RWPE1 (cell line): ENCODE measurements at places on chromosomes 2 and 18.

- DNase-seq = no peak
Measured at GRCh38 chr2:3418766-3419404, 39.4 kb downstream of the TRAPPC12 start.

DNA sequence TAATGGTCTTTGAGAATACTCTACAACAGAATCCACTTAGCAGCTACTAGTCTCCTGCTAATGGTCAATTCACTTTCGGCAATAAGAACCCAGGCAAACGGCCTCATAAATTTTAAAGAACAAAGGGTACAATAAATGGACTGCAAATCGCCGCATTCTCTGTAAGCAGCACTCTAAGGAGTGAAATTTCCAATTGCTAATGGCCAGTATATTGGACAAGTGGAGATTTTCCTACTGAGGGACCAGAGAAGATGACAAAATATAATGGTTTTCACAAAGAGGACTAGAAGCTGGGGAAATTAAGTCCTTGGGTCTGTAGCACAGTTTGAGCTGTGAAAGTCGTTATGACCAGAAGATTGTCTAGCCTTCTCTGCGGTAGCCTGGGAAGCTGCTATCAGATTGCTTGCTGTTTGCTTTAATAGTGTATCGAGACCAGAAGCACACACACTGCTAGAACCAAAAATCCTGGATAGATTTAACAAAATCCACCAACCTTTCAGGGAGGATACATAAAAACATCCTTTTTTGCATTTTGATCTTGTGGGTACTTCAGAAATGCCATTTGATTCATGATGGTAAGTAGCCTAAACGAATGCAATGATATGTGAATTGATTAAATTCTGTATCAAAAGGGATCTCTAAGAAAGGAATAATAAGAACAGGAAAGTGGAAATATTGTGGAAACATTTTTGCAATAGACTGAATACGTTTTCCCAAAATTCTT is 53.6 kb upstream of the ATP8B1 start:
- no peak for DNase-seq

GRCh38 chr18:30545393-30545792 is 497.1 kb downstream of the DSC3 start:
- no peak for DNase-seq

- DNase-seq = no peak
Measured at GRCh38 chr2:214995926-214996670, 142.3 kb downstream of the ABCA12 start.

DNA sequence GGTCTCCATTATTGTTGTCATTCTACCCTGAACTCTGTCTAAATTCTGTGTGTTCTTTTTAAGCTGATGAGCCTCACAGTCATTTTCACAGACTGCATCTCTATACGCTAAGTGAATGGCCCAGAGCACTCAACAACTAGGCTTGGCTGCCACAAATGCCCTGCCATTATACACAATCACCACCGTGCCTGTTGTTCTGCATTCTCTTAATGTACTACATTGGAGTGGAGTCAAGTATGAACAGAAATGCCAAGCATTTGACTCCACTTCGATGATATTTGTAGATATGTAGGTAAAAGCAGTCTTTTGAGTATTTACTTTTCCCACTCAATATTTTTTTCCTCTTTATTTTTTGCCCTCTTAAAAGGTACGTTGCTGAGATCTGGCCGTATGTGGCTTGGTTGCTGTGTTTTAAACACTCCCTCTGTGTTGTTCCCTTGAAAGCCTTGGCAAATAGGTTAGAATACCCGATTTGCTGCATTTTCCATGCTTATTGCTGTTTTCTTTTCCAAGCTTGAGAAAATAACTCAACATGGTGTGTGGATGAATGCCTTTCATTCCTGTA is 36.2 kb upstream of the TMEFF2 start:
- no peak for DNase-seq

GRCh38 chr2:152594022-152594766 is 123.1 kb downstream of the PRPF40A start:
- DNase-seq = no peak

GRCh38 chr2:20440001-20440560 is 6.8 kb upstream of the RHOB start:
- DNase-seq = no peak

GRCh38 chr2:3644891-3645605 is 13.0 kb upstream of the ALLC start:
- DNase-seq = no peak

- no peak for DNase-seq
Measured at GRCh38 chr18:26086959-26087358, 3.5 kb downstream of the SS18 start.

GRCh38 chr2:96885432-96886347 is 15.8 kb upstream of the SEMA4C start:
- DNase-seq = no peak

GRCh38 chr2:239321596-239322415 is 79.0 kb downstream of the HDAC4 start:
- DNase-seq = no peak

- DNase-seq = no peak
Measured at GRCh38 chr2:187138265-187138664, 289.3 kb upstream of the ZSWIM2 start.

GRCh38 chr2:10449838-10450691 is 1.9 kb upstream of the ODC1 start:
- DNase-seq = no peak

DNA sequence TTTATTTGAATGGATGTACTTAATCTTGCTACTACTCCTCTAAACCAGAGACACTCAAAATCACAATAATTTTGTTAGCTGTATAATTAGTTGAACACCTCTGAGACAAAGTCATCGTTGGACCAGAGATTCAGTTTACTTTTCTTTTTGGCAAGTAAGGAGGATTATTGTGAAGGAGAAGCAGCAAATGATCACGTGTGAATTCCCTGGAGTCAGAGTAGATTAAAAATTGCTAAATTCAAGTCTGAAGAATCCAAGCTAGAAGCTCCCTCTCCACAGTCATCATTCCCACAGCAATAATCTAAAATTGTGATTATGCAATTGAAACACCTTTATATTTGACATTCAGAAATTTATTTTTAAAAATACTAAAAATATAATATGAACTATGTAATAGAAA is 484.4 kb downstream of the CMPK2 start:
- no peak for DNase-seq

DNA sequence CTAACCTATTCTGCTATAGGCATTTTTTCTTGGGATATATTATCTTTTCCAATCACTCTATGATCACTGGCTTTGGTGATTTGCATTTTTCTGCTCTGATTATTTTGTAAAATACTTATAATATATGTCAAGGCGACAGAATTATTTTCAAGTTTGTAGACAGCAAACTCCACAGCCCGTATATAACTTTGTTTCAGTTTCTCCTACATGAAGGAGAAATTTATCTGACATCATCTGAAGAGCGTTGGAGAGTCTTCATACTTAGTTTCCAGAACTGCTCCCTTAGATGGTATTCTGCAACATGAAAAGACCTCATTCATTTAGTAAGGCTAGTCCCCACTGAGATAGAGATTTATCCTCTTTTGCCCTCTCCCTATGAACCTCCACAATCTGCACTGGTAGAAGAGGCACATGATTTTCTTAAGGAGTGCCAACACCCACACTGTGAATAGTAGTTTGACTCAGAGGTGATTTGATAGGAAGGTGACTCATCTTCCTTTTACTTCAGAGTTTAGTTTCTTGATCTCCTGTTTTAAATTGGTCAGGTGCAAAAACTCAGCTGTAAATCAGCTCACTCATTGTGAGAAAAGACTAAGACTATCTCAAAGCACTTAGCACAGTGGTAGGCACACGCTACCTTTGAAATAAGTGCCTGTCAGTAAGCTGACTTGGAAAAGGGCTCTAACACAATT is 1848.6 kb upstream of the CELF4 start:
- peak; percentile 46 for DNase-seq

GRCh38 chr2:236366049-236366387 is 101.8 kb upstream of the ASB18 start:
- no peak for DNase-seq

DNA sequence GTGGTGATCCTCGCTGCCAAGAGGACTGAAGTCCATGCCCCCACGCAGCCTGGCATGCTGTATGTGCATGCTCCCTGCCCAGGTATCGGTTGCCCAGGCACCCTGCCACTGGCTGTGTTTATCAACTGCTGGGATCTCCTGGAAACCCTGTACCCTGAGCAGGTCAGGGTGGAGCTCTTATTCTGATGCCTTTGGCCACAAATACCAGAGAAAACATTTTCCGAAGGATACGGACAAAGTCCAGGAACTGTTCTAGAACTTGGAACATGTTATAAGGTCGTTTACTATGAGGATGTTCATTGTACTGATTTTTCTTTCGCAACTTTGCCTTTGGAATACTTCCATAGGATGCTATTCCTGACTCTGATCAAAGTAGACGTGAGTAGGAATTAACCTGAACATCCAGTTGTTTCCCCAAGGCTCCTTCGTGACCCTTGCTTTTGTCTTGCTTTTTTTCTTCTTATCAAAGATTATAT is 55.2 kb downstream of the TMEM17 start:
- no peak for DNase-seq

GRCh38 chr18:55833543-55833942 is 245.6 kb upstream of the TCF4 start:
- peak; percentile 77 for DNase-seq

- DNase-seq = no peak
Measured at GRCh38 chr2:56133931-56134629, 49.7 kb upstream of the CCDC85A start.

- no peak for DNase-seq
Measured at GRCh38 chr2:66127656-66128055, 307.3 kb upstream of the MEIS1 start.

DNA sequence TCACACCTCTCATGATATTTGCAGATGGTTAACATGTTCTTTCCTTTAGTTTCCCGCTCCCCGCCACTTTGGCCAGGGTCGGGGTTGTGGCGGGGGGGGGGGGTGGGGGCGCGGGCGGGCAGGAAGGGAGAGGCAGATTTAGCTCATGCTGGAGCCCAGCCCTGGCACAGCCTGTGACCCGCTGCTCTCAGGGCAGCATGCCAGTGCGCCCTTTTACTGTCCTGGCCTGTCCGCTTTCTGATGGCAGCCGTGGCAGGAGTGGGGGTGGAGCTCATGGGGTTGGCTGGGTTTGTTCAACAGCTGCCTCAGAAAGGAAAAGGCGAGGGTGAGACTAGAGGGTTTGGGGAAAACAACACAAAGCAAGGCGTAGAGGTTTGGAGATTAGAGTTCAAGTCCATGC is 56.1 kb downstream of the TNP1 start:
- DNase-seq = no peak

GRCh38 chr2:112754564-112754963 is 9.8 kb downstream of the CKAP2L start:
- no peak for DNase-seq

- no peak for DNase-seq
Measured at GRCh38 chr2:168028362-168028761, 219.0 kb downstream of the STK39 start.

GRCh38 chr2:234680688-234681619 is 184.1 kb upstream of the ARL4C start:
- DNase-seq = no peak

GRCh38 chr2:217945530-217945929 is 57.3 kb downstream of the TNS1 start:
- DNase-seq = no peak

- no peak for DNase-seq
Measured at GRCh38 chr18:13409026-13409425, 190.5 kb downstream of the LDLRAD4 start.

DNA sequence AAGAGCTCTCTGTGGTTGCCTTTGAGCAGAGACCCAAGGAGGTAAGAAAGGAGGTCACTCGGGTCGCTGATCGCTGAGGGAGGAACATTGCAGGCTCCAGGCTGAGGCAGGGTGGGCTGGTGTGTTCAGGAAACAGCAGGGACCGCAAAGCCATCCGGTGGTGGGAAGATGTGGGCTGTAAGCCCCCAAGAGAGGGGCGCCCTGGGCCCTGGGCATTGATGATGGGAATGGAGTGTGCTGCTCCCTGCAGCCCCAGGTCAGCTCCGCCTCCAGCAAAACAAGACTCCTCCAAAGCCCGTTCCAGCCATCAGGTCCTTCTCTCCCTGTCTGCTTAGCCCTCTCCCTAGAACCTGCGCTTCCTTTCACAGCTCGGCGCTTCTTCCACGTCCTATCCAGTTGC is 229.7 kb downstream of the KLHL29 start:
- DNase-seq = no peak

DNA sequence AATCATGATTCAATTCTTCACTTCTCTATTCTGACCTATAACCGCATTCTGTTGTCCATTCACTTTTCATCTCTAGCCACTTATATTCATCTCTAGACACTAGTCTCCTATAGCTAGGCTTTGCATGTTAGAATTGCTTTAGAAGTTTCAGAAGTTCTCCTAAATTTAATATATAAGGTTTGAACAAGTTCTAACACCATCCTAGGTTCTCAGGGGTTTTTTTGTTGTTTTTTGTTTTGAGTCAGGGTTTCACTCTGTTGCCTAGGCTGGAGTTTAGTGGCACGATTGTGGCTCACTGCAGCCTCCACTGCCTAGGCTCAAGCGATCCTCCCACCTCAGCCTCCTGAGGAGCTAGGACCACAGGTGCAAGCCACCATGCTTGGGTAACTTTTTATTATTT is 19.9 kb downstream of the WDSUB1 start:
- no peak for DNase-seq

DNA sequence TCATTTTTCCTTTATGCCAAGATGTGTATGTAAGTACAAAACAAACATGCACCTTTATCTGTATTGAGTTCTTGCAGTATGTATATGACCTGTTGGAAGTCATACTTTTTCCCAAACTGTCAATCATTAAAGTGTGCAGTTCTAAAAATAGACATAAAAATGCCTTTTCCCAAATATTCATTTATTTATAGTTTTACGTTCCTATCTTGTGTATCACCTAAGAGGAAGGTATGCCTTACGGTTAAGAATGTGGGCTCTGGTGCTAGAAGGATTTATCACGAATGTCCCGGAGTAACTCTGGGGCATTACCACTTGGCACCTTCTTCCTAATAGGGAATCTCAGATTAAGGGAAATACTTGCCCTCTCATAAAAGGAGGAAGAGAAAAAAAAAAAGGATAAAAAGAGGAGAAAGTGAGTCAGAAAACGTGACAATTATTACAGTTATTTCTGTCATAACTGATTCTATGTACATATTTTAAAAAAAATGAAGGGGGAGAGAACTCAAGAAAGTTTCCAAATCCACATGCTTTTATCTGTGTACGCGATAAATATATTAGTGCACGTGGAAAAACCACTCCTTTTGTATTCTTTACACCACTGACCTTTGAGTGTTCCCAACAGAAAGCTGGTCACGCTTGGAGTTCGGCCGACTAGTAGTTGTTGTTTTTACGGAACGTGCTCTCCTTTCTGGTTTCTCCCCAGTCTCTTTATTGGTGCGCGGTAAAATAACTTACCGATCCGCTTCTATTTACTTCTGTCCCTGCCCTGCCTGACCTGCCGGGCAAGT is 721 bp downstream of the MCEE start:
- peak; percentile 3 for DNase-seq

- peak; percentile 10 for DNase-seq
Measured at GRCh38 chr2:176665086-176665485, 395.8 kb downstream of the MTX2 start.

GRCh38 chr2:156401861-156402260 is 34.3 kb upstream of the GPD2 start:
- DNase-seq = no peak

DNA sequence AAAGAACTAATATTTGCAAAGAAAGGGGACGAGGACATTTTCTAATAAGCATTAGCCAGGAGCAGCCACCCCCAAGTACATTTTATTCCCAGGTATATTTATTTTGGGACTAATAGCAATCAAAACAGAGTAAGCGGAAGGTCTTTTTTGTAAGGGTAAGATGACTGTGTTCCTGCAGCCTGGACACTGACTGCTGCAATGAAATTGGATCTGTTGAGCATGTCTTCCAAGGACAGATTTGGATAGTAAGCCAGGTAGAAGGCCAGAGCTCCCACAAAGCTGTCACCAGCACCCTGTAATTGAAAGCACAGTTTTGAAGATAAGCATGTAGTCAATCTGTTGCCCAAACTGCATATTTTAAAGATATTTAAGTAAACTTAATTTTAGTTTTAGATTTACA is 10.0 kb downstream of the MRPL33 start:
- DNase-seq = no peak
